ENCODE measurements at places on chromosomes 1 and 21. TPM values are rescaled to one million over a fixed set of nuclear protein-coding genes. Genes with fewer than 3 reads are reported as not detected.

The COL6A1 gene
- 669 TPM for total RNA-seq

DNA sequence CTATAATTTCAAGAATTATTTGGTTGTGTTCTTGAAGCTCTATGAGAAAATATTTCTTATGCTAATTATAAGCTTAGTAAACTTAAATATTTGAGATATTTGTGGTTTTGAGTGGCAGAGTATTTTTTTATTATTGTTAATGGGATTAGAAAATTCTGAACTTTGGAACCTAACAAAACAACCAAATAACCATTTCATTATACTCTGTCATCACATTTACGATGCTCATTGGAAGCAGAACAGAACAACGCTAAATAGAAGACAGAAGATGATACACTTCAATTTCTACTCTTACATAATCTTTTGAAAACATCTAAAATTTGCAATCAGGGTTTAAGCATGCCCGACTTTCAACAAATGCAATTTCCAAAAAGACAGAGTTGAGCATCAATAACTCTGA lies 270.2 kb downstream of the PTPRC start:
- DNase-seq: no peak
- peaks cover 7% of the 10 kb centered on the region for H3K4me1 ChIP-seq
- no peak overlapping the region for H3K4me3 ChIP-seq
- H3K36me3 ChIP-seq: no peaks in the 10 kb centered on the region
- H3K27ac ChIP-seq: no peak overlapping the region
- H3K27me3 ChIP-seq: no peaks in the 10 kb centered on the region

The TRAF5 gene
- total RNA-seq: 14.9 TPM

The GUCA2A gene
- total RNA-seq: not detected

The NBPF6 gene
- not detected for total RNA-seq

DNA sequence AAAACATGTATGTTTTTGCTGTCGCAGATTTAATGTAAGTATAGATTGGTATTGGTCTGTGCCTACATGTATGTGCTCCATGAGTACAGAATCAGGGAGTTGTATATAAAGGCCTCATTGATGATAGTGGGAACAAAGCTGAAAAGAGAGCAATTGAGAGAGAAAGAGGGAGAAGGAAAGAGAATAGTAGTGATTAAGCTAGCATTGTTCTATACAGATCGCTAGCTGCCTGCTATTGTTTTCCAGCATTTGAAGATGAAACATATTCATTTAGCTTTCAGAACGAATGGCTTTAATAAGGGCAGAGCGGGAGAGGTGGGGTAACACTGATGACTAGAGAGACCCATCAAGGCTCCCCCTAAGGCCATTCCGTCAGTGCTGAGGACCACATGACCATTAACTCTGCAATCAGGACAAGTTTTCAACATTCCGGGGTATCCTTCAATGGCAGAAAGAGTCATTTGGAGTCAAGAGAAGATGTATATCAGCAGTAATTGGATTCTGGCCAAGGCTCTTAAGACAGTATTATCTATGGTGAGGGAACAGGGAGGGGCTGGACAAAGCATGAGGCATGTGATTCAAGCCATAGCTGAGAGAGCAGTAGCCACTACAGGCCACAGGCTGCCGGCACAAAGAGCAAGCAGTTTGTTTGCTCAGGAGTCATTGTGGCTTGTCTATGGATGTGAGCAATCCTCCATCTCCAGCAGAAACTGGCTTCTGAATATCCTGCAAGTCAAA lies 176.5 kb downstream of the PBX1 start:
- no peaks in the 10 kb centered on the region for H3K27me3 ChIP-seq
- no peak for DNase-seq
- no peaks in the 10 kb centered on the region for H3K36me3 ChIP-seq
- H3K4me1 ChIP-seq: no peaks in the 10 kb centered on the region
- H3K27ac ChIP-seq: no peak overlapping the region

- no peak for DNase-seq
- H3K27ac ChIP-seq: no peak overlapping the region
- no peaks in the 10 kb centered on the region for H3K27me3 ChIP-seq
- H3K4me3 ChIP-seq: no peak overlapping the region
- H3K36me3 ChIP-seq: no peaks in the 10 kb centered on the region
- H3K4me1 ChIP-seq: no peaks in the 10 kb centered on the region
These were observed 82.4 kb downstream of the FAF1 start for GRCh38 chr1:50877641-50878040.

- no peak overlapping the region for H3K4me3 ChIP-seq
- H3K4me1 ChIP-seq: no peaks in the 10 kb centered on the region
- DNase-seq: no peak
- H3K36me3 ChIP-seq: no peaks in the 10 kb centered on the region
- no peaks in the 10 kb centered on the region for H3K27me3 ChIP-seq
These were observed 91.4 kb upstream of the LYPLAL1 start for GRCh38 chr1:219081943-219082925.

The AMY2B gene
- total RNA-seq: 100 TPM

Measured in tibial nerve (tissue), 4 donors.